ENCODE measurements at places on chromosomes 5 and 9.

GRCh38 chr5:162886717-162887116 is 550.7 kb upstream of the CCNG1 start:
- no peak for DNase-seq

GRCh38 chr5:131304414-131304813 is 40.6 kb downstream of the CDC42SE2 start:
- DNase-seq, result no peak

DNA sequence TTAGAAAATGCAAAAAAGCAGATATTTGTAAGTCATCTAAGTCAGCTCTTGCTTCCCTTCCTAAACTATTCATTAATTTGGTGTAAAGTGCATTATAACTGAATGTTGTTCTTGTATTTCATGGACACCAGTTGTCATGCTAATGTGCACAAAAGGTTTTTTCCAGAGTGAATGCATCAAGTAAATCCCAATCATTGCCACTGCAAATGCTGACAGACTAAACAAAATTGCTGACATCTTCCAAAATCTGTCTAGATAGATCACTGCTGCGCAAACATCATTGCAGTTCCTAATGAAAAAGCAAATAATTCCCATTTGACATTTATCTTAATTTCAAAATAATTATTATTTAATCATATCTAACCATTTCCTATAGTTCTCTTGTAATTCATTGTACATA is 161.7 kb downstream of the PDE4D start:
- DNase-seq, result no peak

- DNase-seq, result no peak
These were observed 75.4 kb upstream of the ZFAND5 start for GRCh38 chr9:72440378-72440777.

DNA sequence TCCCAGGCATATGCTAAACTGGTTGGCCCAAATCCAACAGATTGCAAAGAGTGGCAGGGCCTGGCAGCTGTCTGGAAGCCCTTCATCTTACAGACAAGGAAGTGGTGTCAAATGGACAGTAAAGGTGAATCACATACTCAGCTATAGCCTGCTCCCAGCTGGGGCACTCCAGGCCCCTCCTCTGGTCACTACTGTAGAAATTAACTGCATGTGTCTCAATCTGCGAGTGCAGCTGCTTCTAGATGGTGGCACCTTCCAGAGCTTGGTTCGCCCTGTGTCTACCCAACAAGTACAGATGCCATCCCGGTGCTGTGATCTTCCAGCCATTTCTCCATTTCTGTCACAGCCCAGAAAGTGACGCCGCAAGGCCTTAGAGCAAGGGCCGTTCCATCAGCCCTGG is 50.2 kb downstream of the OTULIN start:
- no peak for DNase-seq

- no peak for DNase-seq
These were observed 80.2 kb downstream of the NTNG2 start for GRCh38 chr9:132241840-132242620.

DNA sequence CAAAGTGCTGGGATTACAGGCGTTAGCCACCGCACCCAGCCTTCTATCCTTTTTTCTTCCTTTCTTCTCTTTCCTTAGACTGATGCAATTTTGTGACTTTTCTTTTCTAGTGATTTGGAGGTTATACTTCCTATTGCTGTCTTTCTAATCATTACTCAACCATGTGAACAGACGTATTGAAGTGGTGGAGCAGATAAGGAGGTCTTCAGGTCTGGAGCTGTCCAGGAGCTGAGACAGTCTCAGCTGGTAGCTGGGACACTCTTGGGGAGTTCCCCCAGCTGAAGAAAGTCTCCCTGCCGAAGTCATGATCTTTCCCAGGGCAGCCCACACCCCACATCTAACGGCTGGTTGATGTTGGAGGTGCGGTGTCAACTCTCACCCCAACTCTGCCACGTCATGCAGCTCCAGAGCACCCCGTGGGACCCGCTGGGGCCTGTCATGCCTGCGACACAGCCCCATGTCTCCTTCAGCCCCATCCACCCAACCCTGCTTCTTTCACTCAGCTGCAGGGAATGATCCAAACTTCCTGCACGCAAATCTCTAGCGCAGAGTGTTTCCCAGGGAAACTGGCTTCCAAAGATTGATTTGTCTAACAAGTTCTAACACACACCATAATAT is 41.1 kb downstream of the NSUN2 start:
- no peak for DNase-seq

DNA sequence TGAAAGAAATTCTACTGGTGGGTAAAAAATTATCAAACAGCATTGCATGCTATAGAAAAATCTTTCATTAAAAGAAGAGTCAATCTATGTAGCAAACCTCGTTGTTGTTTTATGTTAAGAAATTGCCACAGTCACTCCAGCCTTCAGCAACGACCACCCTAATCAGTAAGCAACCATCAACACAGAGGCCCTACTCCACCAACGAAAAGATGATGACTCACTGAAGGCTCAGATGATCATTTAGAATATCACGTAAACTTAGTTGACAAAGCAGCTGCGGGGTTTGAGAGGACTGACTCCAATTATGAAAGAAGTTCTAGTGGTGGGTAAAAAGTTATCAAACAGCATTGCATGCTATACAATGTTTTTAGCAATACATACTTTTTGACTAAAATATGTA is 242.6 kb downstream of the DRD1 start:
- DNase-seq, result no peak

- DNase-seq, result no peak
These were observed 316.1 kb downstream of the IRX1 start for GRCh38 chr5:3911773-3912172.

DNA sequence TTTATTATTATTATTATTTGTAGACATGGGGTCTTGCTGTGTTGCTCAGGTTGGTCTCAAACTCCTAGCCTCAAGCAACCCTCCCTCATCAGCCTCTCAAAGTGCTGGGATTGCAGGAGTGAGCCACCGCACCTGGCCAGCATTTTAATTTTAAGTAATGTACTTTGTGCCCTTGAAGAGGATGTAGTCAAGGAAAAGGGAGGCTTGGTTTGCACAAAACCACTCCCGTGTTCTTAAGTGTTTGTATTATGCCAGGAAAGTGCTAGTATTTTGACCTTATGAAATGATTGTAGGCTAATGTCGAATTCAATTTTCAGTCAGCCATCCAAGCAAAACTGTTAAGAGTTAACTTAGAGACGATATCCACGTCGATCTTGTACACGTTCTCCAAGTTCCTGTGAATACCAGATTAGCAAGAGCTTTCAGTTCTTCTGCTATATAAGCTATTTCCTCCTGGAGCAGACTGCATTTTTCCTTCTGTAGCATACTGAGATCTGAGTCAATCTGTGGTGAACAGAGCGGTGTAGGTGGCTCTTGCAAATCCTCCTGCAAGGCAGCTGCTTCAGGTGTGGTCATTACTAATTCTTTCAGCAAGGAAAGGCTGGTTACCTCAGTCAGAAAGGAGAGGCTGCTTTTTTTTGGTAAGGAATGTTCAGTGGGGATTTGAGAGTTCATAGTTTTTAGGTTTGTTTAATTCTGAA is 23.7 kb downstream of the CCDC171 start:
- no peak for DNase-seq

GRCh38 chr9:124725068-124725452 is 46.1 kb downstream of the NR6A1 start:
- no peak for DNase-seq

DNA sequence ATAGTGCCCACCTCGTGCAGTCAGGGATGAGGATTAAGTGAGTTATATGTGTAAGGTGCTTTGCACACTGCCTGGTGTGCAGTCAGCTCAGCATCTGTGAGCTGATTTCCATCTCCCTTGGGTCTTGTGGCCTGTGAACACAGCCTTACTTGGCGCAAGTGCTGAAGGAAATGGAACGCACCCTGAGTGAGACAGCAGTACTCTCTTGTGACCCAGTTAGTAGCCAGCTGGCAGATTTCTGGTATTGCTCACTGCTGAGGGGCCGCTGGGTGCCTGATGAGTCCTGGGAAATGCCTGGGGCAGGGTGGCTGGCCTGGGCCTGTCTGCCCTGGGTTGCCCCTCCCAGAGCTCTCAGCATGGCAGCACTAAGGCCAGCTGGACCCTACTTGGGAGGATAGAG is 90.9 kb upstream of the BOD1 start:
- no peak for DNase-seq

DNA sequence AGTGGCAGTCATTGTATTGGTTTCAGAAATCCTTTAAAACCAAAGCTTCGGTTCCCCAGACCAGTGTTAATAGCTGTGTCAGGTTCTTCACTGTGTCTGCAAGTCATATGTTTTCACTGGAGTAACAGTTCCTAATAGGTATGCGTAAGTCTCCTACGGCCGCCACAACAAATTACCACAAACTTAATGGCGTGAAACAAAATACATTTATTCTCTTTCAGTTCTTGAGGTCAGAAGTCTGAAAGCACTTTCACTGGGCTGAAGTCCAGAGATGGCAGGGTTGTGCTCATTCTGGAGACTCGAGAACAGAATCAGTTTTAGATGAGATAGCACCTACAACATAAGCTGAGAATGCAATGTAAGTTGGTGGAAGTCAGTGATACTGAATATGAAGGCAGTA is 556.2 kb downstream of the TLE4 start:
- no peak for DNase-seq

GRCh38 chr5:21199087-21199486 is 1211.1 kb upstream of the CDH18 start:
- DNase-seq, result no peak

- DNase-seq, result no peak
These were observed 23.3 kb downstream of the SKIC3 start for GRCh38 chr5:95531491-95531890.

GRCh38 chr9:122190597-122191381 is 31.1 kb downstream of the MORN5 start:
- no peak for DNase-seq

- DNase-seq, result no peak
These were observed 324.5 kb downstream of the SLIT3 start for GRCh38 chr5:168976311-168976970.

- no peak for DNase-seq
These were observed 26.2 kb upstream of the ACOT12 start for GRCh38 chr5:81420039-81420667.

DNA sequence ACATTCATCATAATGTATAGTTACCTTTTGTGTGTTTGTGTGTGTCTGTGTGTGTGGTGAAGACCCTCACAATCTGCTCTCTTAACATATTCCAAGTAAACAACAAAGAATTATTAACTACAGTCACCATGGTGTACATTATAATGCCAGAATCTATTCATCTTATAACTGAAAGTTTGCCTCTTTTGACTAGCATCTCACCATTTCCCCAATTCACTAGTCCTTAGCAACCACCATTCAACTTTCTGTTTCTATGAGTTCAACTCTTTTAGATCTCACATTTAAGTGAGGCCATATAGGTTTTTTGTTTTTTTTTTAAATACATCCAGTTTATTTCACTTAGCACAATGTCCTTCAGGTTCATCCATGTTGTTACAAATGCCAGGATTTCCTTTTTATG is 83.6 kb downstream of the SMC2 start:
- DNase-seq, result no peak

- DNase-seq, result no peak
These were observed 128.0 kb downstream of the SPATA31D1 start for GRCh38 chr9:82116556-82116955.

GRCh38 chr5:72151169-72151568 is 43.9 kb downstream of the MAP1B start:
- no peak for DNase-seq

DNA sequence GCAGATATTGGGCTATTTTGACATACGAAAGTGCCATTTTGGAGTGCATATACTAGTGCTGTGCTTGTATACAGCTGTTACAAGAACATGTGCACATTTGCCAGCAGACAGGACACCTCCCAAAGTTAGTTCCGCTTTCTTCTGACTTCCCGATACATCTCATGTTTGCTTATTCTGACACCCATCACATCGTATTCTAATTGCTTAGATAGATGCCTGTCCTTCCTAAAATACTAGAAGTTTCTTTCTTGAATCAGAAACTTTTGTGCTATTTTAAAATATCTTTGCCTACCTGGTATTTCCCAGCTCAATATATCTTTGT is 177.8 kb downstream of the TTLL11 start:
- DNase-seq, result no peak

DNA sequence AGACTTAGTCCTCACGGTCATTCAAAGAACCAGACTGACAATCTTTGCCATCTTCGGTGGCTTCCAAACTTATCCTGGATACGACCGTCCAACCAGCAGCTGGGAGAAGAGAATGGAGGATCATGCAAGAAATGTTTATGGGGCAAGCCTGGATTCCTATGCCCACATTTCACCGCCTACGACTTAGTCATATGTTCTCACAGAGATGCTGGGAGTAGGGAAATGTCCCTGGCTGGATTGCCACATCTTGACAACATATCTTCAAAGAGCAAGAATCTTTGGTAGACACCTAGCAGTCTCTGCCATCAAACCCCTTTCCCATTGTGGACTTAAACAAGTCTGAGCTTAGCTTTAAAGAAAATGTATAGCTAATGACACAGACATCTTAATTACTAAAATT is 5.0 kb downstream of the MED7 start:
- no peak for DNase-seq

DNA sequence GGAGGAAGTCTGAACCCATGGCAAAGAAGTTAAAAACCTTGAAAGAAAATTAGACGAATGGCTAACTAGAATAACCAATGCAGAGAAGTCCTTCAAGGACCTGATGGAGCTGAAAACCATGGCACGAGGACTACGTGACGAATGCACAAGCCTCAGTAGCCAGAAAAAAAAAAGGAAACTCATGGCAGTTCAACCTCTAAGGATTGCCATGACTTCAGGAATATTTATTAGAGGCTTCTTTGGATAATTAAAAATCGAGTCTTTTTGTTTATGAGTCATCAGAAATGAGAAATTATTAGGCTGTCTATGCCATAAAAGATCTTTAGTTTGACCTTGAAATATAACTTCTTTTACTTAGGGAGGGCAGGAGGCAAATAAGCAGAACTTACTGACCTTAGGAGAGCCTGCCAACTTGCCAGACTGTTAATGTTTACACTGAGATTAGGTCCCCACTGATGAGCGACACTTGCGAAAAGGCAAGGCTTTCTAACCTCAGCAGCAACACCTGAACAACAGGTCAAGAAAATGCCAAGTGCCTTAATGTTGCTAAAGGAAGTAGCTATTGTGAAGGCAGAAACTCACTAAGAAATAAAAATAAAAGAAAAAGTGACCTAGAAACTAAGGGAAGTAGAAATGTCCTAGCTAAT is 55.2 kb upstream of the TUSC1 start:
- no peak for DNase-seq

GRCh38 chr5:66967102-66967501 is 229.5 kb downstream of the CD180 start:
- DNase-seq, result no peak

- DNase-seq, result no peak
These were observed 4.2 kb downstream of the ASS1 start for GRCh38 chr9:130448771-130449603.

DNA sequence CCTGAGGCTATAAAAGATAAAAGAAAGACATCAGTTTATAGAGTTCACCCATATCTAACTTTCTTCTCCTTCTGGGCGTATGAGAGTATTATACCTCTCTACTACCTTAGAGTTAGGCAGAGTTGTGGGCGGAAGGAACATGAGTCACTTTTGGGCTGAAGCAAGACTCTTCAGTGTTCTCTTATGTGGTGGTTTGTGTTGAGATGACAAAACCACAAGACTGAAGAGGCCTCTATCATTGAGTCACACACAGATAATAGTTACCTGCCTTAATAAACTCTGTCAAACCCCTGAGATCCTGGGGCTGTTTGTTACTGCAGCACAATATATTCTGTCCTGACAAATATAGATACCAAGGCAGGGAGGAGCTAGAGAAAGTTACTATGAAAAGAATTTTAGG is 184.2 kb downstream of the EFNA5 start:
- DNase-seq, result no peak

GRCh38 chr5:75168026-75168735 is 68.5 kb downstream of the ANKRD31 start:
- no peak for DNase-seq

All from stimulated activated CD8-positive, alpha-beta memory T cell treated with anti-CD3 and anti-CD28 coated beads, Interleukin-15, amount 100 ng/mL, for 4 hours (primary cell).